ENCODE measurements at places on chromosomes 4 and X. TPM values are rescaled to one million over a fixed set of nuclear protein-coding genes. Genes with fewer than 3 reads are reported as not detected.

MAGEA4 gene
- not detected for total RNA-seq

ADAM29 gene
- total RNA-seq = not detected

STATH gene
- not detected for total RNA-seq

GRCh38 chr4:8702516-8703400, 110.2 kb downstream of the CPZ start:
- H3K4me3 ChIP-seq = no peak overlapping the region
- H3K27me3 ChIP-seq = no peaks in the 10 kb centered on the region
- no peak overlapping the region for H3K27ac ChIP-seq
- no peaks in the 10 kb centered on the region for H3K36me3 ChIP-seq

KCND1 gene
- total RNA-seq = 8.3 TPM

DNA sequence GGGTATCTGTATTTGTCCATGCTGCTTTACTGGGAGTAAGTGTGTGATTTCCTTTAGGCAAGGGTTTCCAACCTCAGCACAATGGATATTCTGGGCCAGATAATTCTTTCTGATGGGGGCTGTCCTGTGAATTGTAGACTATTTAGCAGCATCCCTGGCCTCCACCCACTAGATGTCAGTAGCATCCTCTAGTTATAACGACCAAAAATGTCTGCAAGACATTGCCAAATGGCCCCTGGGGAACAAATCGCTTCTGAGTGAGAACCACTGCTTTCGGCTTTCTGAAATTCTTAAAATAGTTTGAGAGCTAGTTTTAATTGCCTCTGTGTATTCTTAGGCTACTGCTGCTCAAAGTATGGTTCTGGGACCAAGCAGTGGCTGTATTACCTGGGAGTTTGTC, 81.2 kb upstream of the GPM6B start:
- no peaks in the 10 kb centered on the region for H3K4me1 ChIP-seq
- no peaks in the 10 kb centered on the region for H3K36me3 ChIP-seq
- H3K27me3 ChIP-seq = peaks cover 33% of the 10 kb centered on the region
- H3K27ac ChIP-seq = no peak overlapping the region

- no peaks in the 10 kb centered on the region for H3K27me3 ChIP-seq
- no peak overlapping the region for H3K27ac ChIP-seq
- no peak overlapping the region for H3K4me3 ChIP-seq
- peak; percentile 11 for DNase-seq
- no peaks in the 10 kb centered on the region for H3K36me3 ChIP-seq
Observed at GRCh38 chr4:7701866-7702649, 237.6 kb downstream of the AFAP1 start.

GRCh38 chrX:143429811-143430210, 87.5 kb downstream of the SPANXN3 start:
- DNase-seq = no peak
- no peak overlapping the region for H3K4me3 ChIP-seq
- no peak overlapping the region for H3K27ac ChIP-seq
- peaks cover 1% of the 10 kb centered on the region for H3K36me3 ChIP-seq
- H3K27me3 ChIP-seq = peaks cover 7% of the 10 kb centered on the region

GRCh38 chr4:10296730-10297129, 160.5 kb downstream of the ZNF518B start:
- H3K4me1 ChIP-seq = no peaks in the 10 kb centered on the region
- H3K27me3 ChIP-seq = peaks cover 24% of the 10 kb centered on the region
- no peak overlapping the region for H3K27ac ChIP-seq
- H3K36me3 ChIP-seq = no peaks in the 10 kb centered on the region
- no peak for DNase-seq

DNA sequence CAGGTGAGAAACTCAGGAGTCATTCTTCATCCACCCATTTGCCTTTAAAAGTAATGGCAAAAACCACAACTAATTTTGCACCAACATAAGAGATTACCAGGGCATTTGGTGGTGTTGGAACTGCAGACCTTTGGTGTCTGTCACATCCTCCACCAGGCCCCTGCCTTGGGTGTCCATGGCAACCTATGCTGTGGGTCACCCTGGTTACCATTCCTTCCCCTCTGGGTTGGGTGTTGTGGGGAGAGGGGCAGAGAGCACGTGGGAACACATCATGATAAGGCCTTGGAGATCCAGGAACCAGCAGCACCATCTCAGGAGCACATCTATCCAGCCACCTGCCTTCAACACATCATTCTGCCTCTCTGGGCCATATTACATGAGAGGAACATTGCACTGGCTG, 77.3 kb downstream of the CHRNA9 start:
- no peak overlapping the region for H3K4me3 ChIP-seq
- no peak overlapping the region for H3K27ac ChIP-seq
- peaks cover 6% of the 10 kb centered on the region for H3K27me3 ChIP-seq
- H3K4me1 ChIP-seq = no peaks in the 10 kb centered on the region
- peaks cover 7% of the 10 kb centered on the region for H3K36me3 ChIP-seq
- DNase-seq = no peak

DNA sequence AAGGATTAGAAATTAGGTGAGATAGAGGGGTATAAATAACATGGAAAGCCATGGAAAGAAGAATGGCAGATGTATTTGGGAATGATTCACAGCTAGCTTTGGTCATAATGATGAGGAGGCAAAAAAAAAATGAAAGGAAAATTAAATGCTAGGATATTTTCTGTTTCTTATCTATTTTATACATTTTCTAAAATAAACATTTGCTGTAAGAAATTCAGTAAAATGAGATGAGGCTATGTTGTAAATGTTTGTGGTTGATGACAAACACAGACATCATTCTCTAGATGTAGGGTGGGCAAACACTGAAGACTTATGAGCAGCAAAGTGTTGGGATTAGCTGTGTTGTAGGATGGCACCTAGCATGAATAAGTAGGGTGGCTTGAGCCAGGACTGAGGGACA, 407.1 kb downstream of the IL15 start:
- no peak for DNase-seq
- H3K36me3 ChIP-seq = peaks cover 3% of the 10 kb centered on the region
- peak overlapping the region; percentile 30 for H3K27ac ChIP-seq
- no peaks in the 10 kb centered on the region for H3K27me3 ChIP-seq
- no peak overlapping the region for H3K4me3 ChIP-seq
- no peaks in the 10 kb centered on the region for H3K4me1 ChIP-seq

DNA sequence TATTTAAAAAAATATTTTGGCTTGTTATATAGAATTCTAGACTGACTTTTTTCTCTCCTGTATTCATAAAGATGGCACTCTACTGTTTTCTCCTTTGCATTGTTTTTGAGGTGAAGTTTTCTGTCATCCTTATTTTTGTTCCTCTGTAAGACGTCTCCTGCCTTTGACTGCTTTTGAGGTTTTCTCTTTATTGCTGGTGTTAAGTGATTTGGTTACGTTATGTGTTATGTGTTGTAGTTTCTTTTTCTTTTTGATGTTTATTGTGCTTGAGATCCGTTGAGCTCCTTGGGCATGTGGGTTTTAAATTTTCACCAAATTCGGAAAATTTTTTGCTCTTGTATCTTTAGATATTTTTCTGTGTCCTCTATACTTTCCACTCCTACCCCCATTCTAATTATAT, 50.0 kb downstream of the KDM6A start:
- DNase-seq = no peak
- H3K4me3 ChIP-seq = peak overlapping the region; percentile 64
- H3K4me1 ChIP-seq = peaks cover 70% of the 10 kb centered on the region
- H3K36me3 ChIP-seq = no peaks in the 10 kb centered on the region
- H3K27ac ChIP-seq = peak overlapping the region; percentile 86

DNA sequence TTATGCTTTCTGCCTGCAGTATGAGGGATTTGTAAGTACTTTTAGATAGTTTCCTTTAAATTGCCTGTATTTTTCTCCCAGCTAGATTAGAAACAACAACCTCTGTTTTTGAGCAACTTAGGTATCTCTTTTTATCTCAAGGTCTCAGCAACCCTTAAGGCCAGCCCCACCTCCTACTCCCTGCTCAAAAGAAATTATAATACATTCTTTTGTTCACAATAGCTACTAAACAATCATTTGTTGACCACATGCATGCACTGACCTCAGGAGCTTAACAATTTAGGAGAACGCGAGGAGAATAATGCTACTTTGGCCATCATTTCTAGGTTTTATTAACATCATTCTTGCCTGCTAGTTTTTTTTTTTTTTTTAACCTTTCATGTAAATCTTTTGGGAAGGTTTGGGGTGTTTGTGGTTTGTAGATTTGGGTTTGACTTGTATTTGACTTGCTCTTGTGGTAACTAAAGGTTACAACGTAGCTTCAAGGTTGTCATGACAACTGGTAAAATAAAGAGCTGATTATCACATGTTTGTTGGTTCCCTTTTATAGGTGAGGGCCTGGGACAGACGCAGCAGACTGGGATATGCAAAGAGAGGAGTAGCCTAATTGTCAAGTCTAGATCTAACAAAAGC, 145.4 kb upstream of the PLAC1 start:
- no peak overlapping the region for H3K4me3 ChIP-seq
- H3K27me3 ChIP-seq = peaks cover 7% of the 10 kb centered on the region

DNA sequence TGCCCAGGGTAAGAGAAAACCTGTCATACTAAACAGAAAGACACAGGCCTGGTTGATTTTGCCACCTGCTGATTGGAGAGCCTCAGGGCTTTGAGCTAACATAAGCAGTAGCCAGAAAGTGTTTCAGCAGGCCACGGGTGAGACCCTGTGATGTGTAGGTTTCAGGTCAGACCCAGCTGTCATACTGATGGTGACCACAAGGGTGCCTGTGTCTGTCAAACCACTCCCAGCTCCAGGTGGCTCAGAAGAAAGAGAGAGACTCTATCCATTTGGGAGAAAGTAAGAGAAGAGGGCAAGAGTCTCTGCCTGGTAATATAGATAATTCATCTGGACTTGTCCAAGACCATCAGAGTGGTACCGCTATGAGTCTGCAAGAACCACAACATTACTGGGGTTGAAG, 72.8 kb upstream of the NLRP2B start:
- no peak overlapping the region for H3K27ac ChIP-seq
- no peak for DNase-seq
- peaks cover under 1% of the 10 kb centered on the region for H3K27me3 ChIP-seq
- no peaks in the 10 kb centered on the region for H3K36me3 ChIP-seq
- no peaks in the 10 kb centered on the region for H3K4me1 ChIP-seq

GRCh38 chr4:47704693-47705325, 133.1 kb downstream of the CORIN start:
- H3K27me3 ChIP-seq = peaks cover 34% of the 10 kb centered on the region
- H3K4me1 ChIP-seq = no peaks in the 10 kb centered on the region
- DNase-seq = peak; percentile 12
- H3K27ac ChIP-seq = no peak overlapping the region

CEP135 gene
- total RNA-seq = 19.5 TPM

- H3K27ac ChIP-seq = no peak overlapping the region
- peaks cover 16% of the 10 kb centered on the region for H3K27me3 ChIP-seq
- no peak overlapping the region for H3K4me3 ChIP-seq
- no peaks in the 10 kb centered on the region for H3K4me1 ChIP-seq
- no peak for DNase-seq
- H3K36me3 ChIP-seq = no peaks in the 10 kb centered on the region
Observed at GRCh38 chrX:153560000-153560399, 38.9 kb downstream of the CCNQ start.

GRCh38 chr4:78862314-78862737, 76.9 kb downstream of the PAQR3 start:
- no peak for DNase-seq
- H3K4me1 ChIP-seq = no peaks in the 10 kb centered on the region
- no peak overlapping the region for H3K27ac ChIP-seq
- H3K36me3 ChIP-seq = no peaks in the 10 kb centered on the region
- H3K4me3 ChIP-seq = no peak overlapping the region

GRCh38 chrX:1164322-1165288, 47.8 kb downstream of the CRLF2 start:
- H3K27me3 ChIP-seq = peaks cover 7% of the 10 kb centered on the region
- H3K4me3 ChIP-seq = no peak overlapping the region
- H3K4me1 ChIP-seq = peaks cover 15% of the 10 kb centered on the region
- no peak for DNase-seq

TMSB15C gene
- 6.0 TPM for total RNA-seq

NPNT gene
- 0.51 TPM for total RNA-seq

STBD1 gene
- total RNA-seq = 0.30 TPM

- no peak for DNase-seq
- H3K27ac ChIP-seq = no peak overlapping the region
- H3K4me3 ChIP-seq = no peak overlapping the region
- no peaks in the 10 kb centered on the region for H3K36me3 ChIP-seq
- H3K4me1 ChIP-seq = peaks cover 5% of the 10 kb centered on the region
Observed at GRCh38 chrX:108071578-108071977, 19.8 kb downstream of the PSMD10 start.

HPGD gene
- total RNA-seq = 7.2 TPM
